CD4-positive, alpha-beta T cell treated with Interleukin-4 for 4 hours (primary cell): ENCODE measurements at places on chromosomes 4 and X.

DNA sequence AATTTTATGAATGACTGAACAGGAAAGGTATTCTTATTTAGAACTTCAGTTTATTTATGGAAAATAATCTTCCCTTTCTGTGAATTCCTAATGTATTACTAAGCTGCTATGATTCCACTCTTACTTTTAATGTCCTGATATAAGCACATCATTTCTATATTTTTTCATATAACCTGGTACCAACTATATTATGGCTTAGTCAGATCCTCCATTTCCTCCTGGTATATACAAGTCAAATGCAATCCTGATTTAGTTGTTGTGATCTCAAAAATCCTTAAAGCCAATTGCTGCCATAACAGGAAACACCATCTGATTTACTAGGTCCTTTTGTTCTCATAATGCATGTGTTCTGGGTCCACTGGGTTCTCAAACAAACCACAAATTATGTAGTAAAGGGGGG lies 26.8 kb downstream of the TRMT2B start:
- no peak for DNase-seq

DNA sequence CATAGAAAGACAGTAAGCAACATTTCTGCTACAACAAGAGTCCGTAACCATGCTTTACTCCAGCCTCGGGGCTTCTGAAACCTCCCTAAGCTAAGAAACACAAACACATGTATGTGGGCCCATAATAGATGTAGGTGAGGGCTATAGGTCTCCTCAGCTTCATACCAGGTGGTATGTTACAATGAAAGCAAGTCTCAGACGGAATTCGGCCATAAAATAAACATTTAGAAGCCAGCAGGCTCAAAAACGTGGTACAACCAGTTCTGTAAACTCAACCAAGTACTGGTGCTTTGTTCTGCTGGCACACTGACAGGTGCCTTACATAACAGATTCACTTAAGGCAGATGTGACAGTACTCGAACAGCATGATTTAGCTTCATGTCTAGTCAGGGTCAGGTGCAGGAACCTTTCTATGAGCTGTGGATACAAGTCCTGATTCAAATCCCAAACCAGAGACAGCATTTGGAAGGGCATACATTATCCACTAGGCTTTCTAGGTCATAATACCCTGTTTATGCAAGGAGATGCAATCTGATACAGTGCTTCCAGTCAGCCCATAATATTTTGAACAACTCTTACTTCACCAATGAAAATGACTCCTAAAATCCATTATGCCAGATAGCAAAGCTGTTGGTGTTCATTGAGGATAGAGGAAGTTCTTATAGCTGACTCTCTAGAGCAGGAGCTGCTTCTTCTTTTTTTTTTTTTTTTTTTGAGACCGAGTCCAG lies 113.8 kb upstream of the ENPP6 start:
- no peak for DNase-seq

- no peak for DNase-seq
Observed at GRCh38 chr4:37130465-37130864, 114.1 kb upstream of the NWD2 start.

GRCh38 chrX:26192204-26192603 lies at the start of gene MAGEB6:
TSS of gene MAGEB6 (plus strand) at chrX:26192440. CDS start at chrX:26193847, 1,407 bp downstream.
- no peak for DNase-seq

DNA sequence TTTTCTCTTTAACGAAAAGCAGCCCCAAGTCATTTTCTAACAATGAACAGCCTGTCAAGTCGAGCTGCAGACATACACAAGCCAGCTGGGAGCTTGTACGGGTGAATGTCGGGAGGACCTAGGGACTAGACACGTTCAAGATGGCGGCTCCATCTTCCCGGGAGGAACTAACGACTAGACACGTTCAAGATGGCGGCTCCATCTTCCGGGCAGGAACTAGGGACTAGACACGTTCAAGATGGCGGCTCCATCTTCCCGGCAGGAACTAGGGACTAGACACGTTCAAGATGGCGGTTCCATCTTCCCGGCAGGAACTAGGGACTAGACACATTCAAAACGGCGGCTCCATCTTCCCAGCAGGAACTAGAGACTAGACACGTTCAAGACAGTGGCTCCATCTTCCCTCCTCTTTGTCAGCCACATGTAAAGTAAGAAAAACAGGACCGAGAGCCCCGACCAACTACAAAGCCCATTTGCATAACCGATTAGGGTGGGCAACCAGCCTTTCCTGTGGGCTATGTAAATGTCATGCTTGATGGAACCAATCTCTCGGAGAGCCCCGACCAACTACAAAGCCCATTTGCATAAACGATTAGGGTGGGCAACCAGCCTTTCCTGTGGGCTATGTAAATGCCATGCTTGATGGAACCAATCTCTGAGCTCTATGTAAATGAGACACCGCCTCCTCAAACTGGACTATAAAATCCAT lies 175.5 kb downstream of the DHRSX start:
- peak; percentile 11 for DNase-seq

GRCh38 chrX:111876646-111877045 lies 665 bp downstream of the TRPC5OS start:
- no peak for DNase-seq
